Activated B cell treated with CpG ODN at 0.5 μM for 24 hours (primary cell): ENCODE measurements at places on chromosomes 3 and 15.

GRCh38 chr3:127610105-127610504, 11.9 kb downstream of the MCM2 start:
- DNase-seq: no peak

- no peak for DNase-seq
Measured at GRCh38 chr3:112086875-112087524, 811 bp downstream of the C3orf52 start.

DNA sequence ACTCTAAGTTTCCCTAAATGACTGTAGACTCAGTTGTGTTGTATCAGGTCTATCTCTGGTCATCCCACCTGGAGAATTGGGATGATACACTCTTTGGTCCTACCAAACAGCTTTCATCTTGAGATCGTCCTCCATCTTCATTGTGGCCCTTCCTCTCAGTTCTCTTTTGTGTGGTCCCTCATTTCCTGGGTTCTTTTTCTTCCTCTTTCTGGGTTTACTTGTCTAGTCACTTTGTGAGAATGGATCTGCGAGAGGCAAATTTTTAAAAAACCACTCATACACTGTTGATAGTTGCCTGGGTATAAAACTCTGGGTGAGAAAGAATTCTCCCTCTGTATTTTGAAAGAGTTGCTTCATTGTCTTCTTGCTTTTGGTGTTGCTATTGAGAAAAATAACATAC, 6.0 kb upstream of the AMOTL2 start:
- no peak for DNase-seq

DNA sequence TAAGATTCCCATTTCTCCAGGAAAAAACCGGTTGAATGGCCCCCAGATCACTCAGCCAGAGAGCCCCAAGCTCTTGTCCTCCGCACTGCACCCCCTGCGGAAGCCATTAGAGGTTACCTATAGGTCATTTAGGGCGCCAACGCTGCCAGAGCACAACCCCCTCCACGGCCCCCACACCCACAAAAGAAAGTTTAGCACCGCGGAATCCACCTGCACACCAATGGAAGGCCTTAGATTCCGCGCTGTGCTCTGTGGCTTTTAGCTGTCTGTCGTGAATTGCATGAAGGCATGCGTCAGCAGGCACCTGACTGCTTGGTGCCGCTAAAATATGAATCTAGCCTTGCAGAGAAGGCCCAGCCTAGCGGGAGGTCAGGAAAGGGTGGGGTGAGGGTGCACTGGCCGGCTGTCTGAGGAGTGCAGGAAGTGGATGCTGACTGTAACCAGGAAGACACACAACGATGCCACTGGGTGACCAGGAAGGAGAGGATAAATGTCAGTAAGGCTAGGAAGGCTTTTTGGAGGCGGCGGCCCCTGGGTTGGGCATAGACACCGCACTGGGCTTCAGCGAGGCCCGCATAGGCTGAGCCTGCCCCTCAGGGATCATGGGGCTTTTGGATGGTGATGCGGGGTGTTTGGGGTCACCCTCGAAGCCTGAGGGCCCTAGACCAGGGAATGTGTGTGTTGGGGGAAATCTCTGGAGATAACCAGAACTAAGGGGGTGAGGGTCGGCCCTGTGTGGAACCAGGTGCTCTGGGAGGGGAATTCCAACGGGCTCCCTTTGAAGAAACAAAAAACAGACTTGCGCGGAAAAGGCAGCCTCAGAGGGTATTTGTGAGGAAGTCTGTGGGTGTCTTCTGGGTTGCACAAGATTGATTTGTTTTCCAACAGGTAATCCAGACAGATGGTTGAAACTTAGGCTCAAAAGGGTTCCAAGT, 976 bp upstream of the NUP210 start:
- DNase-seq: peak; percentile 39

DNA sequence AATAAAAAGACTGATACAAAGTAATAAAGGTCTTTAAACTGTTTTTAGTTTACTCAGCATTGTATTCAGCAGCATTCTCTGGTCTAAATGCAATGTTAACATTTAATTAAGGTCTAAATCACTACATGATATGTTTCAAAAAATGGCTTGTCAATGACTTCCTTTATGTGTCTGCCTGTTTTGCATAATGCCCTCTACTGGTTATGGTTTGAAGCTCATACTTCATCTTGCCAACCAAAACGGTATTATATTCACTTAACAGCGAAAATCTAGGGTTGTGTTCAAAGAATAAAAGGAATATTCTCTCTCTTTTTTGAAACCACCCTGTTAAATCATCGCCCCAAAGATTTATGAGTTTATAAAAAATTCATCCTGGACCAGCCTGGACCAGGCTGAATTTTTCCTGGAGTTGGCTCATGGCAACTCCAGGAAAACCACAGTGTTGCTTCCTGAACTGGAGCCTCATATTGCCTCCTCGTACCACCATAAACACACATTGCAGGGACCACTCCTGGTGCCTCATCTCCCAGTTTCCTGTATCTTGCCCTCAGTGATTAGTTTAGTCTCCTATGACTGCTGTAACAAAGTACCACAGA, 6.7 kb upstream of the NCEH1 start:
- DNase-seq: no peak

DNA sequence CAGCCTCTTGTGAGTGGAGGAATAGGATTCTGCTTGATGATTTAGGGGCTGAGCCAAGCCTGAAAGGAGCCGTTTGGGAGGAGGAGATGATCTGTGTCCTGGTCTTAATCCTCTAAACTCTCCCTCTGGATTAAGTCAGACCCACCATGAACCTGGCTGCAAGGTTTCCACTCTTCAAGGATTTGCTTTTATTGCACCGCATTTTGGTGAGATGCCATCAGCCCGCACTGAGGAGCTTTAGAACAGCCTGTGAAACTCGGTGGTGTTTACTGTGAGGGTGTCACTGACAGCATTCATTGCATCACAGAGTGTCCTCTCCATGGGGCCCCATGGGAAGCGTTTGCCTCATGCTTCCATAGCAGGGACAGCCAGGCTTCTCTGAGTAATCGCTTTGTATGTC, 59.2 kb downstream of the EPHB1 start:
- no peak for DNase-seq

GRCh38 chr3:134370611-134371531, 3.4 kb downstream of the AMOTL2 start:
- no peak for DNase-seq

GRCh38 chr15:79595995-79596622, 164.0 kb downstream of the MINAR1 start:
- no peak for DNase-seq

DNA sequence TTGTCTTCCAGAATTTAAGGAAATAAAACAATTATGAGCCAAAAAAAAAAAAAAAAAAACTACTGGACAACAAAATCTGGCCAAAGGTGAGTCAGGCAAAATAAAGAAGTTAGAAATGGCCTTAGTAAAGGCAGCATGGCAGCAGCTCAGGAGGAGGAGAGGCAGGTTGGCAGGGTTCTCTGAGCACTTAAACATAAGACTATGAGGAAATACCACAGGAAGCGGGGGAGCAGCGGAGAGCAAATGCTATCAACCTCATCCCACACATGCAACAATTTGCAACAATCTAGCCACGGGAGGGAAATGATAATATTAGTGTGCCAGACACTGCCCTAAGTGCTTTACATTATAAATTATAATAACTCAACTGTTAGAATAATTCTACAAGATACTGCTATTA, 247.3 kb upstream of the NSMCE3 start:
- DNase-seq: no peak

DNA sequence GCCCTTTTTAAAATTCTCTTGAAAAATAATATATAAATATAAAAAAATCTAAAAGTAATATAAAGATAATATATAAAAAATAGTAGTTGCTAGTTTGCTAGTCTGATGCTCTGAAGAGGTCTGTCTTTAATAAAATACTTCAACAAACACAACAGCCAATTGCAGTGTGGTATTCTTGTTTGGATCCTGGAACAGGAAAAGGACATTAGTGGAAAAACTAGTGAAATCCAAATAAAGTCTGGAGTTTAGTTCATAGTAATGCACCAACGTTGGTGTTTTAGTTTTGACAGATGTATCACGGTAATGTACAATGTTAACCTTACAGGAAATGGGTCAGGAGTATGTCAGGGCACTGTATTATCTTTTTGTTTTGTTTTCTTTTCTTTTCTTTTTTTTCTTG, 26.0 kb upstream of the CEMIP start:
- DNase-seq: no peak

DNA sequence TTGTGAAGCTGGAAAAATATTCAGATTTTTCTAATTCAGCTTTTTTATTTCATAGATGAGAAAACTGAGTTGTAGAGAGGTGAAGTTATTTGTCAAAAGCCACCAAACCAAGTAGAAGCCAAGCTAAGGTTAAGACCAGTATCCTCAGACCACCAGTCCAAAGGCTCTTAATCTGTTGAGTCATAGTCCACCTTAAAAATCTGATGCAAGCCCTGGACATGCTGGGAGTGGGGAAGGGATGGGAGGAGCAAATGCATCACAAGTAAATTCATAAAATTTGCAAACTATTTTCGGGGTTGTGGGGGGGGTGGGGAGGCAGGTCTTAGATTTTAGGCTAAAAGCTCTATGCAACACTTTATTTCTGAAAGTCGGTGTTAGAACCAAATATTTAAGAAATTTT, 307.7 kb upstream of the SEMA6D start:
- no peak for DNase-seq

DNA sequence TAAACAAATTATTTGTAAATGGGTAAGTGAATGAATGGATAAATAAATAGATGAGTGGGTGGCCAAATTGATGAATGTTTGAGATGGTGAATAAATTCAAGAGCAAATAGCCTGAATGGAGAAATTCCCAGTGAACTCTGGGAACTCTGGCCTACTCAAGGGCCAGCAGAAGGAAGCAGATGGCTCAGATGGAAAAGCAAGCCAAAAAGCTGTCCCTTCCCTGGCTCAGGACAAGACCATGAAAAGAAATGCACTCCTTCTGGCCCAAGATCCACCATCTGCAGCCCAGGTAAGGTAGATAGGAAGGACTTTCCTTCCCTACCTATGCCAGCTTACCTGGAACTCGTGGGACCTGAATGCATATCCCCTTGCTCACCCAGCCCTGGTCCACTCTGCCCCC, 37.6 kb upstream of the CLDN18 start:
- no peak for DNase-seq

DNA sequence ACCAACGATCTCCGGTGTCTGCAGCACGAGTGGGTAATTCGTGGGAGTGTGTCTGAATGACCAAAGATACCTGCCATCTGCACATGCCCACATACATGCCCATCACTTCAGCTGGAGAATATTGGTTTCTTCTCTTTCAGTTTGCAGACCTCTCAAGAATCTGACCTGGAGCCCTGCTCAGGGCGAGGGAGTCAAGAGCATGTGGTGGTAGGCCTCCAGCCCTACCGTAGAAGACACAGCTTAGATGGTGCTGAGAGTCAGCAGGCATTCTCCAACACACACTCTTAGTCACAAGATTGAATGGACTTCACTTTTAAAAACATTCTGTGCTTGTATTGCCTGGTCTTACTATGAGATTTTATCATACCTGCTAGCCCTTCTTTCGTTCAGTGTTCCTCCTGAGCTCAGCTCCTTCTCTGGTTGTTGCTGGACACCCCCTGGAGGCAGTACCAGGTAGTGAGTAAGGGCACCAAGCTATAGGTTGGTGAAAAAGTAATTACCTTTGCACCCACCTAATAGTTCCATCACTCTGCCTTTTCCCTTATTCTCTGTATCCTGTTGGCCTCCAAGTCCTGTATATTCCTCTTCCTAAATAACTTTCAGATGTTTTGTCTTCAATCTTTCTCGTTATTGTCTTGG, 252.0 kb downstream of the CACNA2D3 start:
- DNase-seq: no peak

DNA sequence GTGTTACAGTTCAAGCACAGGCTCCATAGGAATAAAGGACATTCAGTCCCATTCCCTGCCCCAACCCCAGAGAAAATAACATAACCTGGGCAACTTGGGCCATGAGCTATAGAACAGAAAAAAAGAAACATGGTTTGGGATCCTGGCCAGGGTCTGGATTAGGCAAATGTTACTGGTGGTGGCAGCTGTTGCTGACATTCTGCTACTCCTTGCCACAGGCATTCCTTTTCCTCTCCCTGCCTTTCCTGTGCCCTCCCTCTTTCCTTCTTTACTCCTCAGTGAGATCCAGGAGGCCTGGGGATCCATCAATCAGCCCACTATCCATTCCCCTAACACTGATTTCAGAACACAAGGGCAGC, 129.1 kb downstream of the NTRK3 start:
- no peak for DNase-seq

DNA sequence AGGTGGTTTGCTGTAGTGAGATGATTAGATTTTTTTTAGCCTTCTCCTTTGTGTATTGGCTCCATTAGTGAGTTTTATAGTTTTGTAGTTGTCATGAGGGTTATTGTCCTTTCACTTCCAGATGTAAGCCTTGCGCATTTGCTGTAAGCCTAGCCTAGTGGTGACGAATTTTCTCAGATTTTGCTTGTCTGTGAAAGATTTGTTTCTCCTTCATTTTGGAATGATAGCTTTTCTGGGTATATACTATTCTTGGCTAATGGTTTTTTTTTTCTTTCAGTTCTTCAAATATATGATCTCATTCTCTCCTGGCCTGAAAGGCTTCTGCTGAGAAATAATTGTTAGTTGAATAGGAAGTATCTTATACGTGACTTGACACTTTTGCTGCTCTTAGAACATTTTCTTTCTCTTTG, 166.5 kb upstream of the THRB start:
- no peak for DNase-seq

DNA sequence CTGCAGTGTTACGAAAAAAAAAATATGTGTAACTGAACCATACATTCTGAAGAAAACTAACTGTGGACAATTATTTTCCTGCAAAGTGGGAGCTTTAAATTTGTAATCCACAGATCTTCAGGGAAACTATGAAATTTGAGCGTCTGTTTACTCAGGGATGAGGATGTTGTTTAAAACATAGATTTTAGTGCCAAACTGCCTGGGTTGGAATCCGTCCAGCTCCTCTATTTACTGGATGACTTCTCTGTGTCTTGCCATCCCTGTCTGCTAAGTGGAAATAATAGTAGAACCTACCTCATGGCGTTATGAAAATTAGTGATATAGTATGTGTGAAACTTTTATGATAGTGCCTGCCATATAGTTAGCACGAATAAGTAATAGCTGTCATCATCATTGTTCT, 666.5 kb downstream of the SQOR start:
- DNase-seq: no peak

GRCh38 chr3:194177141-194177540, 41.2 kb downstream of the HES1 start:
- no peak for DNase-seq

DNA sequence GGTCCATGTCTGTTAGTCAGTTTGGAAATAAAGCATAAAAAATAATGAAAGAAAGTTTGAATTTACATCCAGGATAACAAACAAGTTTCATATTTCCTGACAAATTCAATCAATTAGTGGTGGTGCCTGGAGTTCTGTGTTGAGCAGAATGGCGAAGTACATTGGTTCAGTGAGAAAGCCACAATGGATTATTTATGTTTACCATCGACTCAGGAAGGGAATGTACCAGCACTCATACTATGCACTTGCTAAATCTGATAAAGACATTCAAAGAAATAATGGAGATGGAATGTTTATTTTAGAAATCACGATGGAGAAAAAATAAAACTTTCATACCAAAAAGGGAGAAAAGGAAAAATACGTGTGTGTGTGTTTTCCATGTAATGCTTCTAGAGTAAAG, 45.3 kb upstream of the MME start:
- DNase-seq: no peak
